ENCODE measurements at places on chromosomes 2 and 18.

GRCh38 chr2:105597011-105597805 is 147.5 kb upstream of the NCK2 start:
- DNase-seq = peak; percentile 31

- DNase-seq = peak; percentile 78
Observed at GRCh38 chr18:79405781-79406575, 10.2 kb downstream of the NFATC1 start.

DNA sequence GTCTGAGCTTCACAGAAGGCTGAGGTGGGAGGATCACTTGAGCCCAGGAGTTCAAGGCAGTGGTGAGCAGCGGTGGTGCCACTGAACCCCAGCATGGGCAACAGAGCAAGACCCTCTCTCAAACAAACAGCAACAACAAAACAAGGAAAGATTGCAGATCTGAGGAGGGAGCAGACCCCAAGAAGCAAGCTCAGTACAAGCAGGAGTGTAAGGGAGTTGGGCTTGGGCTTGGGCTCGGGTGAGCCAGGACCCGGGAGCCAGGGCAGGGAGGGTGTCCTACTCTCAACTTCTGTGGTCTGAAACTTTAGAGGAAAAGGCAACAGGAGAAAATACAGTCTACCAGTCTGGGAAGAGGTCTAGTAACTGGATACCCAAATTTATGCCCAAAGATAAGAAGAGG is 92.0 kb upstream of the RAB12 start:
- DNase-seq = no peak

DNA sequence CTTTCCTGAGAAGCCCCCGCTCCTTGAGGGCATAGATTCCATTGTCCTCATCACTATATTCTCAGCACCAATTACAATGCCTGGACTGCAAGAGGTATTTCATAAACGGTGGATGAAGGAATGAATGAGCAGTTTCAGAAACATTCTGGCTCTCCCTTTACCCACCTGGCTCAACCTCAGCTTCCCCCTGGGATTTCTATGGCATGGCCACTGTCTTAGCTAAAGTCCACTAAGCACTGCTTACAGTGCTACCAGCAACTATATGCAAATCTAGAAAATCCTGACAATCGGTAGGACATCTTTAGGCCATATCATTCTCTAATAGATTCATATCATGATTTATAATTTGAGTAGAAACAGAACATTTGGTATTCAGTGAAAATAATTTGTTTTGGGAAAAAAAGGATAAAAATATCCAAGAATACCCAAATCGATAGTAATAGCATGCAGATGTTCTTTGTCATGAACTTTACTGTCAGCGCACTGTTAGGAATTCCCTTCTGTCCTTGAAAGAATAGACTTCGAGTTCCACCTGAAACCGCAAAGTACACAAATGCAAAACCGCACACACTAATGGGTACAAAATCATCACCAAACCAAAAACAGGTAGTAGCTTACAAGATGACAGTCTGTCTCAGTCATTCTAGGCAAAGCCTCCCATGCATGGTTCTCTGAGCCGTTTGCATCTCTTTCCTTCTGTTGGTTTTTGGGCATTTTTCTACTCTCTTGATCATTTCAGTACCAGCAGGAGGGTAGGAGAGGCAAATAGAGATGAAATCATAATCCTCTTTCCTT is 303.6 kb upstream of the ID2 start:
- no peak for DNase-seq

DNA sequence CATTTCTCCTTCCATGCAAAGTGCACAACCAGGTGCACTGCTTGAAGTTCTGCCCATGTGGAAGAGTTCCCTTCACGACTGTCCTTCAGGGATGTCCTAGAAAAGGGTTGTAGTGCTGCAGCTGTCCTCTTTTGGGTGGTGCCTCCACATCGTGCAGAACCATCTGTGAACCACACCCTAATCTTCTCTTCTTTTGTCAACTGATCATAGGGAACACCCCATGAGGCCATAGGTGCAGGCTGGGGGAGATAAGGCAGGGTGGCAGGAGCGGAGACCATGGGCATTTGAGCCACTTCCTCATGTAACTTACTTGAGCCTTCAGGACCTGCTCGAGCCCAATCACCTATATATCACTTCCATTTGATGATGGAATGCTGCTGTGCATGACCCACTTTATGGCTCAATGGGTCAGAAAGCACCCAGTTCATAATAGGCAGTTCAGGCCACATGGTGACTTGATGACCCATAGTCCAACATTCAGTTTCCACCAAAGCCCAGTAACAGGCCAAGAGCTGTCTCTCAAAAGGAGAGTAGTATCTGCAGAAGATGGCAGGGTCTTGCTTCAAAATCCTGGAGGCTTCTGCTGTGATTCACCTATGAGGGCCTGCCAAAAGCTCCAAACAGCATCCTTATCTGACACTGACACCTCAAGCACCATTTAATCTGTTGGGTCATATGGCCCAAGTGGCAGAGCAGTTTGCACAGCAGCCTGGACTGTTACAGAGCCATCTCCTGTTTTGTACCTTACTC is 84.7 kb upstream of the CYRIA start:
- no peak for DNase-seq

- no peak for DNase-seq
Observed at GRCh38 chr2:51025906-51026555, 5.9 kb downstream of the NRXN1 start.

GRCh38 chr2:46400016-46400415 is 79.3 kb upstream of the TMEM247 start:
- no peak for DNase-seq

DNA sequence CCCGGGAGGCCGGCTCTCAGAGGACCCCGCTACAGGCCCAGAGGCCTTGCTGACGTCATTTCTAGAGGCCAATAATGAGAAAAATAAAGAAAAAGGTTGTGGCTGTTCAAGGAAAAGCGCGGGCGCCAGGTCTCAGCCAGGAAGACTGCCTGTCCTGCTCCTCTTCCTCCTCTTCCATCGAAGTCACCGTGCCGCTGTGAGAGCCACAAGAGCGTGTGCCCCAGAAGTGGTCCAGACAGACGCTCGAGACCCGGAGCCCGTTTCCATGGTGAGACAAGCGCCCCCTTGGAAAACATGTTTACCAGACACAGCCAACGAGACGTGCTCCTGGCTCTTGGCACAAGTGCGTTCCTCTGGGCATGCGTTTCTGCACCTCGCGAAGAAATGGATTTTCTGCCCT is 210.5 kb downstream of the HDAC4 start:
- DNase-seq = no peak

GRCh38 chr2:237539681-237540080 is 26.7 kb upstream of the PRLH start:
- DNase-seq = no peak

GRCh38 chr2:8602809-8603208 is 79.0 kb upstream of the ID2 start:
- no peak for DNase-seq

- no peak for DNase-seq
Observed at GRCh38 chr2:109210431-109211200, 81.6 kb downstream of the SH3RF3 start.

DNA sequence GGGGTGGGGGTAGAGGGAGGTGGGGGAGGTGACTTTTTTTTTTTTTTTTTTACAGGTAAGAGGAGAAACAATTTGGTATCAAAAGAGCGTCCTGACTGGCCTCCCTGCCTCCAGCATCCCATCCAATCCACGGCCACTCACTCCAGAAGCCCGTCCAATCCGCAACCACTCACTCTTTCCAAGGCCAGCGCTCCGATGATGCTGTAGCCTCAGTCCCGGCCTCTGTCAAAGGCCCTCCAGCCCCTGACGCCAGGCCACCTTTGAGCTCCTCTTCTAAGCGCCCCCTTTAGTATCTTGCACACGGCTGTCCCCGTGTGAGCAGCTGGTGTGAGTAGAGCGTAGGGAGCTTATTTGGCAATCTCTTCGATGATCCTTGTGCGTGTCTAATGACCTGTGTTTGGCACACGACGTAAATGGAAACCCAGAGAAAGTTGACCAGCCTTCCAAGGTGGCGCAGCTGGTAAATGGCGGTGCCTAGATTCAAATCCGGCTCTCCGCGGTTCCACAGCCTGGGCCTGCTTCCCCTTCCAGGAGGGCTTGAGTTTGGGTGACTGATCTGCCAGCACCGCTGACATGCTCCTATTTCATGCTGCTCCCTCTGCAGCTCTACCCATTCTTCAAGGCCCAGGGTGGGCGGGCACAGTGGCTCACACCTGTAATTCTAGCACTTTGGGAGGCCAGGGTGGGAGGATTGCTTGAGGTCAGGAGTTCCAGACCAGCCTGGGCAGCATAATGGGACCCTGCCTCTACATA is 23.8 kb upstream of the PXDN start:
- DNase-seq = no peak

DNA sequence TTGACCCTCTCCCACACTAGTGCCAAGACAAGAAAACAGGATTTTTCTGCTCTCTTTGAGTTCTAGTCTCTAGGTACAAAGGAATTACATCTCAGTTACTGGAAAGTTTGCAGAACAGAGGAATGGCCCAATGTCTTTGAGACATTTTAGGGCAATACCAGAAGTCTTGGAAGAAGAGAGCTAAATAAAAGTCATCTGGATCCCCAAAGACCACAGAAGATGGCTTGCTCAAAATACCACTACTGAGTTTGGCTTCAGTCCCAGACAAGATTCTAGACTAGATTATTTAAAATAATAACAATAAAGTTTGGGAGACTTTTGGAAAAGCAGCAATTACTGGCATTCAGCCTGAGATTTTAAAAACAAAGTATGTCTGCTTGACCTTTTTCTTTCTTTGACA is 61.9 kb upstream of the HK2 start:
- no peak for DNase-seq

DNA sequence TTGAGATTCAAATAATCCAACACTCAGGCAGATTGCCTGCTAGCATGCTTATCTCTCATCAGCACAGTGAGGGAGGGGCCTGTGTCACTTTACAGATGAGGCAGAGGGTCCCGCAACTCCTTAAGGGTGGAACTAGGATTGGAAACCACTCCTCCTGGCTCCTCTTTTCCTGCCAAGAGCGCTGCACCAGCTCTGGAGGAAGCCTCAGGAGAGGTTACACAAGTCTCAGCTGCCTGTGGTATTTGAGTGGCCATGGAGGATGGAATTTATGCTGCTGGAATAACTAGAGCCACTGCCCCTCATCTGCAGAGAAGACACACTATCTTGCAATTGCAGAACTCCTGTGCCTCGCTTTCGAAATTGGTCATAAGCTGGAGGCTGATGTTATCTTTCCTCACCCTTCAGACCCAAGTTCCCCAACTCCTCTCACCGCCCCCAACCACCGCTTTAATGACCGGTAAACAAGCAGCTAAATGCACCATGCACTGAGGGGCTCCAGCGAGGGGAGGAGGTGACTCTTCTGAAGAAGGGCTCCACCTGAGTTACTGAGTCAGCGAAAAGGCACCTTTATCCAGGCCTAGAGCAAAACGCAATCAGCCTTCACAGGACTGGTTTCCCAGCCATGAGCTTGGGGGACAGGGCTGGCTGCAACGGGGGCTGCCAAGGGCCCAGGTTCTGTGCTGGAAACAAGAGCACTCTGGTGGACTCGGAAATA is 245.8 kb downstream of the SOX11 start:
- no peak for DNase-seq
